ENCODE measurements at places on chromosomes 7 and 10. TPM values are rescaled to one million over a fixed set of nuclear protein-coding genes. Genes with fewer than 3 reads are reported as not detected.

The GHRHR gene
- polyA plus RNA-seq = not detected

The HHEX gene
- polyA plus RNA-seq = not detected

The GDF10 gene
- polyA plus RNA-seq = 32.1 TPM

The APBB1IP gene
- not detected for polyA plus RNA-seq

The TAX1BP1 gene
- polyA plus RNA-seq = 625 TPM
